Renal cortical epithelial cell (primary cell): ENCODE measurements at places on chromosomes 11 and 22. TPM values are rescaled to one million over a fixed set of nuclear protein-coding genes. Genes with fewer than 3 reads are reported as not detected.
A peak's percentile ranks its signal among the peaks of the same experiment; 100 is the strongest.

- DNase-seq, result no peak
Observed at GRCh38 chr11:1039481-1040427, 3.2 kb upstream of the MUC6 start.

- DNase-seq, result no peak
Observed at GRCh38 chr22:33886696-33887095, 33.6 kb downstream of the LARGE1 start.

DNA sequence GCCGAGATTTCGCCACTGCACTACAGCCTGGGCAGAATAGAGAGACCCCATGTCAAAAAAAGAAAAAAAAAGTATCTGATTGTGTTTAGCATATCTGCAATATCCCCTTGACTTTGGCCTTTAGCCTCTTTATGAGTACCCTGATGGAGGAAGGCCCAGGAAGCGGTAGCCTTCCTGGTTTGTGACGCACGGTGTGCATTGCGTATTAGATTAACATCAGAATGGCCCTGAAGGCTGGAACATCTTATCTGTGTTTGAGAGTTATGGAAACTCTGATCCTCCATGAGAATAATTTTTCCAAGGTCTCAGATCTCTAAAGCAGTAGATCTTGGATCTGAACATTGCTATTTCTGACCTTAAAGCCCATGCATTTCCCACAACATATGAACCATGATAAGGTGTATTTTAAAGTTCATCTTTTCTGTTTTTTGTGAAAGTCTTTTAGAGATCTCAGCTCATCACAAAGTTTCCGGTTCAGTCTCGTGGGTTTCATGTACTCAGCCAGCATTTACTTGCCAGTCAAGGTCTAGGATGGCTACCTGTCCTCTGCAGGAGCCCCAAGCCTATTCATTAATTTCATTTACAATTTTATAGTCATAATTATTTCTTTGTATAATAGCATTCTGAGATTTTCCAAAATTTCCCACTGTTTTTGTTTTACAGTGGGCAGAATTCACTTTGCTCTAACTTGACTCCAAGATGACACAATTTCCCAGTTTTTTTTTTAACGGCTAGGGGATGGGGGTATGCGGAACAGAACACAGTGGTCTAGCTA lies 605 bp upstream of the FDX1 start:
- DNase-seq, result no peak

DNA sequence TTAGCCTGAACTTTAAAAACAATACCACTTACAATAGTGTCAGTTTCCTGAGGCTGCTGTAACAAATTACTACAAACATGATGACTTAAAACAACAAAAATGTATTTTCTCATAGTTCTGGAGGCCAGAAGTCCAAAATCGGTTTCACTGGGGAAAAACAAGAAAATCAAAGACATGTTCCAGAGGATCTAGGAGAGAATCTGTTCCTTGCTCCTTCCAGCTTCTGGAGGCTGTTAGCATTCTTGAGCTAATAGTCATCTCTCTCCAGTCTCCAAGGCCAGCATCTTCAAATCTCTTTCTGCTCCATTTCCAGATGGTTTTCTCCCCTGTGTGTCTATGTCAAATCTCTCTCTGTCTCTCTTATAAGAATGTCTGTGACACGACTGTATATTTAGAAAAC lies 67.6 kb upstream of the TEAD1 start:
- DNase-seq, result peak; percentile 40

Gene BLID
- not detected in 2 replicates for total RNA-seq

Gene CHRM1
- total RNA-seq, result not detected in 2 replicates

Gene ZNF280B
- 0.87 and 1.9 TPM in 2 replicates for total RNA-seq
